Left forelimb (tissue), 1 donor: ENCODE measurements at places on chromosomes 12 and 14.

DNA sequence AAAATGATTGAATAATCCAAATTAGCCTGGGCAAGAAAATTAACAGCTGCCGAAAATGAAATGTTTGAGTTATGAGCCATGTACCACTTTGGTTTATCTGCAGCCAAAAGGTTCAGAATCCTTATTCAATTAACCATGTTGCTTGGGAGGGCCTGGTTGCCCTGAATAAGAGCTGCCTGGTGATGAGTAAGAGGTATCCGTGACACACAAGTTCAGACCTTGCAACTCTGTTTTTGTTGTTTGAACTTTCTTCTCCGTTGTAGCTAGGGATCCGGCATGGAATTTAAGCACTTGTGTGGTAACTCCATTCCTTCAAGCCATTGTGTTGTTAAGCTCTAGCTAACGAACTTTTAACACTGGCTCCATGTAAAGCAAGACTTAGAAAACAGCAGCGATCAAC, 35.7 kb downstream of the FOXA1 start:
- no peak for DNase-seq

- DNase-seq = no peak
Observed at GRCh38 chr12:93789767-93790166, 112.6 kb downstream of the CRADD start.

- no peak for DNase-seq
Observed at GRCh38 chr14:35295845-35296161, 3.6 kb downstream of the PSMA6 start.

DNA sequence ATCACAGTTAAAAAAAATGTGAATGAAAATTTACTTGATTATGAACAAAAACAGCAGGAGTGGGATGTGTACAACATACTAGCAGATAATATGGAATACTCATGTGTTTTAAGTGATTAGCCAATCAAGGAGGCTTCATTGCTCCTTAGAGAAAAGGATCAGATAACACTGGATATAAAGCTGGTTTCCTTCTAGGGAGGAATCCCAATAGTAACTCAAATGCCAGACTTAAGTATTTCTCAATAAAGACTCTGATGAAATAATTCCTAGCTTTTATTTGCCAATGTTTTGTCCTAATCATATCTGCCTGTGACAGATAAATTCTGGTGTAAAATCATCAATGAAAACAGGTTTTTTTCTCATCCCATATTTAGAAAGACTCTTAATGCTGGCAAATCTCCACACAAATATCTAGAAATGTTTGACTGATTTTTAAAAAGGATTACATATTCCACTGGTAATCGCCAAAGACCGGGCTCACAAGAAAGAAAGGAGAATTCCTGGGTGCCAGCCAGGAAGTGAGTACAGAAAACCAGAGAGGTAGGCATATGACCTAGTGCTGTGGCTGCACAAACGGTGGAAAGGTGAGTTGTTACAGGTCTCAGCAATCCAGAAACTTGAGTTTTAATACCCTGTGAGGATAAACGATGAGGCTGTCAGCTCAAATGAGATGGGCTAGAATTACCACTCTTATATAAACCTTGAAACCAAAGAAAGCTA, 108.6 kb upstream of the TTC7B start:
- no peak for DNase-seq

DNA sequence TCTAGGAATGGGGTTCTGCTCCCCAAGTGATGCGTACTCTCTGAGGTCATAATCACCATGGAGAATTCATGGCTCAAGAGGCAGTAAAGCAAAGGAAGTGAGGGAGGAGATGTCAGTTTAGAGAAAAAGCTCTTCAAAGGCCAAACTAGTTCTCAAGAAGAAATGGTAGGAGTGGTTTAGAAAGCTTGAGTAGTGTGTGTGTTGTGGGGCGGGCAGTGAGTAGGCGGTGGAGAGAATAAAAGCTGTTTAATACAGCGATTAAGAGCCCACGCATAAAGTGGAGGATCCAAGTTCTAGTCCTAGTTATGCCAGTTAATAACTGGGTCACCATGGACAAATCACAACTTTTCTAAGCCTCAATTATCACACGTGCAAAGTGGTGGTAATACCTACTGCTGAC, 55.6 kb downstream of the PTPN21 start:
- DNase-seq = no peak

- no peak for DNase-seq
Observed at GRCh38 chr12:121769297-121769830, 24.1 kb downstream of the RHOF start.

- no peak for DNase-seq
Observed at GRCh38 chr14:71737760-71738159, 194.5 kb upstream of the RGS6 start.

GRCh38 chr12:19988001-19988400, 380.3 kb upstream of the PDE3A start:
- DNase-seq = no peak

- no peak for DNase-seq
Observed at GRCh38 chr14:75609116-75609515, 30.7 kb downstream of the FLVCR2 start.
